ENCODE measurements at places on chromosomes 5 and 9. TPM values are rescaled to one million over a fixed set of nuclear protein-coding genes. Genes with fewer than 3 reads are reported as not detected.

- DNase-seq, result no peak
Measured at GRCh38 chr9:68919661-68920060, 94.3 kb downstream of the PRKACG start.

- no peak for DNase-seq
Measured at GRCh38 chr9:86494644-86495111, 140.5 kb upstream of the TUT7 start.

DNA sequence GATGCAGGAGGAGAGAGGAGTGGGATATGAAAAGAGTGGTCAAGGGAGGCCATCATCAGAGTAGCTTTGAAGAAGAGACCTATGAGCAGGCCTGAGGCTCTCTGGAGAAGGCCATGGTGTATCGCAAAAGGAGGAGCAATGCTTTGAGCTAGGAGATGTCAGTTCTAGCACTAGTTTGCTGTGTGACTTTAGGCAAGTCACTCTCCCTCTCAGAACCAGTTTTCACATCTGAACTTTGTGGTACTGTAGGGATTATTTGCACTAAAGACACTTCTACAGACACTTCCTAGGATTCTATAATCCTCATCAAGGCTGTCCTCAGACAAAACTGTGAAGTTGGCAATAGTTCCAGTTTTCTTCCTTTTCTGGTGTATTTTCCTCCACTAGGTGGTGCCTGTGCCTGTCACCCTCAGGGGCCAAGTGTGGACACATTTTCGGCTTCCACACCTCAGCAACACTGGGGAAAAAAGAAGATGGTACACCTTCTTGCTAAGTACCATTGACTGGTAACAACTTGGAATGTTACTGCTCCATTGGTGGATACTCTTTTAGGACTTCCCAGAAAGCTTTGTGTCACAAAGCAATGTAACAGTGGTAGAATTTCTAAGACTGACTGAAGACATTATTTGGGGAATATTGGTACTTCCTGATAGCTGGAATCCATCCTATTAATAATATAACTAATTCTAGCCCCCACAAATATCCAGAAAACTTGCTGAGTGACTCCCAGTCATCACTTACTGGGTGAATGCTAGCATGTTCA, 9.9 kb downstream of the PAPPA start:
- no peak for DNase-seq

- no peak for DNase-seq
Measured at GRCh38 chr5:91397791-91398190, 14.7 kb upstream of the ARRDC3 start.

DNA sequence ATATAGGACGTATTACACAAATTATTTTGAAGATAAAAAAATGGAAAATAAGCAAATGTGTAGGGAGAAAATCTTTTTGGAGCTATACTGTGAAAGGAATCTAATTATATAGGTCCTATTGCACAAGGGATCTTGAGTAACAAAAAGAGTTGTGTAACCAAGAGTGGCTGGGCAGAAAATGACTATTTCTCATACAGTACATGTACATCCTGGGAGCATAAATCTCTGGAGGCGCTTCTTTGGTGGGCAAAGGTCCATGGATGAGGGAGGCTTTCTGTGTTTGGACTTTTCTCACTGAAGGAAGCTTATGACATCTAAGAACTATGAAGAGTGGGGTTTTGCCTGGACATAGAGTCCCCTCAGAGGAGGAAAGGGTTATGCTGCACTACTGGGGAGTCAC, 29.8 kb downstream of the ANKS6 start:
- no peak for DNase-seq

DNA sequence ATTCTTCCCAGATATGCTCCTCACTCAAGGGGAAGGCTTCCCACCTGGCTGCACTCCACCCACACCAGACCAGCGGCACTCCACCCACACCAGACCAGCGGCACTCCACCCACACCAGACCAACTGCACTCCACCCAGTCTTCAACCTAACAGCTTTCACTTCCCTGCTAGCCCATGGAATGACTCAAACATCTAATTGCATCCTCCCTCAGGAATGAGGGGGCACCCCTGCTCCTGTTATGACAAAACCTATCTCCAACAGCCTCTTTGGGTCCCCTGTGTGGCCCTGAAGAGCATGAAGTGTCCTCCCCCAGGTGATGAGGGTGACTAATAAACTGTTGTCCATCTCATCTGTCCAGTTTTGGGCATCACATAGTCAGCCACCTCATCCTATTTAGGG, 556.6 kb upstream of the TUSC1 start:
- no peak for DNase-seq

- no peak for DNase-seq
Measured at GRCh38 chr9:127539982-127540663, 72.0 kb upstream of the STXBP1 start.

- DNase-seq, result no peak
Measured at GRCh38 chr9:109401990-109402318, 81.1 kb upstream of the EPB41L4B start.

GRCh38 chr9:107242073-107243030, 40.7 kb upstream of the RAD23B start:
- no peak for DNase-seq

DNA sequence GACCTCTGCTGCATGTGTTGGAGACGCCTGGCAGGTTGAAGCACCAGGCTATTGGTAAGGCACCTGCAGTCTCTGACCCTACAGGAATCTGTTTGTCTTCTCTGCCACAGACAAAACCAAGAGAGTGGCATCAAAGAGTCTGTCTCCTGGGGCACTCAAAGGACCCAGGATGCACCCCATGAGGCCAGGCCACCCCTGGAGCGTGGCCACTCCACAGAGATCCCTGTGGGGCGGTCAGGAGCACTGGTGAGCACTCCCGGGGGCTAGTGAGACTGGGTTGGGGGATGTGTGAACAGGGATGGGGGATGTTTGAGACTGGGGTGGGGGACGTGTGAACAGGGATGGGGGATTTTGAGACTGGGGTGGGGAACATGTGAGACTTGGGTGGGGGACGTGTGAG, 240.3 kb downstream of the CACNA1B start:
- no peak for DNase-seq

GRCh38 chr5:66829826-66830225, 233.6 kb downstream of the MAST4 start:
- DNase-seq, result no peak

DNA sequence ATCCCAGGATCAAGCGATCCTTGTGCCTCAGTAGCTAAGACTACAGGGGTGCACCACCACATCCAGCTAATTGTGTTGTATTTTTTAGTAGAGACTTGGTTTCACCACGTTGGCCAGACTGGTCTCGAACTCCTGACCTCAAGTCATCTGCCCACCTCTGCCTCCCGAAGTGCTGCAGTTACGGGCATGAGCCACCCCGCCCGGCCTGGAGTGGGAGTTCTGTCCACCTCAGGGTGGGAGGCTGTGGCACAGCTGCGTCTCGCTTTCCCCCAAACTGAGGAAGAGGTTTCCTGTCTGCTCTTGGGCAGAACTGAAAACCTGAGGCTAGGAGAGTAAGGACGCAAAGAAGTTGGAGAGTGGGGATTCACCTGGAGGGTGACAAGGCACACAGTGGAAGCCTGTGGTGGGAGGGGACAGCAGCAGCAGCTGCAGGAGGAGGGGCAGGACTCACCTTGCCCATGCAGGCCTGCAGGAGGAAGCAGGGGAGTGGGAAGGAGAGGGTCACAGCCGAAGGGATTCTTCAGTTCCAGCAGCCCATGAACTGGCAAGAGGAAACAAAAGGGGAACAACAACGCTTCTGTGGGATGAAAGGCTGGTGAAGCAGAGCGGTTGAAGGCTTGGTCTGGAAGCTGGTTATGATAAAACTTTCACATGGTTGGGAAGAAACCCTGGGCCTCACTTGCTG, 181.4 kb downstream of the GAS1 start:
- DNase-seq, result no peak

DNA sequence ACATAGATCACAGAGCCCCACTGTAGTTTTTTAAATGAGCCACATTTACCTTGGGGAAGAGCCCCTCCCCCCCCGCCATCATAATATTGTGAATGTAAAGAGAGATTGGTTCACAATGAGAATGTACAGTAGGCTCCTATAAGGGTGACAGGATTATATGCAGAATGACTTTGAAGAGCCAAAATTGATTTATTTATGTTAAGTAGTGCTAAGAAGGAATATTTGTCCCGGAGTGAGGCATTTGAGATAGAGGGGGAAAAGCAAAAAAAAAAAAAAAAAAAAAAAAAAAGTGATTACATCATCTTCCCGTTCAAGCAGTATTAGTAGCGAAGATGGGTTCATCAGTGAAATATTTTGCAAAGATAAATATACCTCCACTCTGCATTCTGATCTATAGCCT, 73.9 kb downstream of the PIK3R1 start:
- no peak for DNase-seq

DNA sequence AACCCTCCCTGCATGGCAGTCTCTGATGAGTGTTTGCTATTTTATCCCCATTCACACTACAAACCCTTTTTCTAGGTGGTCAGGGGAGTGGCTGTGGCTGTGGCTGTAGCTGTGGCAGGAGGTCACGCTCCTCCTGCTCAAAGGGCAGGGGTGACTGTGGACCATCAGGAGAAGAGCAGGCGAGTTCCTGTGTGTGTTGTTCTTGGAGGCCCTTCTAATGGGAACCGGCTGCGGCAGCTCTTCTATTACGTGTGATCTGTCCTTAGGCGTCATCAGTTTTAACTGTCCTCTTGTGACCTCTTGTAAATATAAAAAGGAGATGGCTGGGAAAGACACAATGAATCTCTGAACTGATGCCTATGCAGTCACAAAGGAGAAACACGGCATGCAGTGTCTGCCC, 65.1 kb downstream of the ANKH start:
- DNase-seq, result no peak

DNA sequence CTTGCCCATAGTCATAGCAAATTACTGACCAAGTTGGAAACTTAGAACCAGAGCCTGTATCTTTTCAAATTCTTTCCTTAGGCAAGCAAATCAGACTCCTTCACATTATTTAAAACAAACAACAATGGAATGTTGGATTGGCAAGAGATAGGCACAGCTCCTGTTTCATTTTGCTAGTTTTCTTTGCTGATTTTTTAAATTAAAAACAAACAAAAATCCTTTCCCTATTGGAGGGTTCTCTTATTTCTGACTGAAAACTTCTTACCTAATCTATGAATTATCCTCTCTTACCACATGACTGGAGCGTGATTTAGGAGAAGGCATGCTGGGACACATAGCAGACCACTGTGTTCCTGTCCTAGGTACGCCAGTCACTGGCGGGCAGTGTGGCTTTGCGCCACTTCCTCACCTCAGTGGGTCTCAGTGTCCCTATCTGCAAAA, 63.0 kb downstream of the TTC39B start:
- no peak for DNase-seq

DNA sequence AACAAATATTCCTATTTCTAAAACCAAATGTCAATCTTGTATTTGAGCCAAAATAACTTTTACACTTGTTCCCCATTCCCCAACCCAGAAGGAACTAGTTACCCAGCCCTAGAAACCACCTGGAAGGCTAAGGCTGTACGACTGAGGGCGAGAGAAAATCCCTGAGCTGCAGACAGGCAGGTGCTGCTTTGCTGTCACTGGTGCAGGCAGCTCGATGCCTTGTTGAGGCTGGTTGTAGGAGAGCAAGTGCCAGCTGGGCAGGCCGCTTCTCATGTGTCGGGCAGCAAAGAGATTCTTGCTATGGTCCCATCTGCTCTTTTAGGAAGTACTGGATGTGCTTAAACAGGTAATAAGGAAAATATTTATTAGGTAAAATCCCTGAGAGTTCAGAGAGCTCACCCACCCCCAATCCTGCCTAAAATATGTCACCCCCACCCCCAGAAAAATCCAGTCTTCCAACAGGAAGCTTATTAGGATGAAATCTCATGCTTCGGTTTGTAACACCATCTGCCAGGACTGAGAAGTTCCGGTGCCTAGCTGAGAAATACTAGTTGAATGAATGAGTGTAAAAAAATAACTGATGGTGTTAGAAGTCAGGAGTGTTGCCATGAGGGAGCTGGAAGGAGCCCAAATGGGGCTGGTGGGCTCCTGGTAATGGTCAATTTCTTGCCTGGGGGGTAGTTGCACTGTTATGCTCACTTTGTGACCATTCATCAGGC, 91.1 kb upstream of the DMRT1 start:
- no peak for DNase-seq

DNA sequence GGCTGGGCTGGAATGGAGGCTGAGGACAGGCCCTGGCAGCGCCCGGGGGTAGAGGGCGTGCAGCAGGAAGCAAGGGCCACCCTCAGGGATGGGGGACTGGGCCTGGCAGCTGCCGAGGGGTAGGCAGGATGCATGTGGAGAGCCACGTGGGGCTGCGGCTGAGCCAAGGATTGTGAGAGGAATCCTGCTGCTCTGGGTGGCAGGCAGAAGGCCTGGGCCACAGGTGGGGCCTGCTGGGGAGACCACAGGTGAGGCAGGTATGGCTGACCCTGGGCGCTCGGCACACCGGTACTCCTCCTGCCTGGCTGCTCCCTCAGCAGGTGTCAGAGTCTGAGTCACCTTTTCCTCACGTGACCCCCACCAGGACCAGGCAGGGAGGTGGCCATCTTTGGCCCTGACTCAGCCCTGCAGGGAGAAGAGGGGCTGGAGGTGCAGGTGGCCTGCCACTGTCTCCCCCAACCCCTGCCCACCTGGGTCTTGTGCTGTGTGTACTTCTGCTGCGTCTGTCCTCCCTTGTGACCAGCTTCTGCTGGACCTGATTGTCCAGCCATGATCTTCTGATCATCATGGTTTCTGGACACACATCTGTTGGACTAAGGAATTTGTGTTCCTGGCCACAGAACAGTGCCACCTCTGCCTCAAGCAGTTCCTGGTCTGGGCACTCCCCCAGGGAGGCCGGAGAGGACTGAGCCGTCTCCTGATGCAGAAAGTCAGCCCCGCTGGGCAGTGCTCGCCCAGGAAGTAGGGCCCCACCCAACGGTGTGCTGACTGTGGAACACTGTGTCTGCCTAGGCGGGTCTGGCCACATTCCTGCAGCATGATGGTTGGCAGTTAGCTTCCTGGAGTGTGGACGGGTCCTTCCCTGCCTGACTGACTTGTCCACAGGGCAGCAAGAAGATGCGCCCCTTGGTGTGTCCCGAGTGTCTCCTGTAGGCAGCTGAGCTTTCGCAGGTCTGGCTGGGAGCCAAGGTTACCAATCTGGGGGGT, 6.4 kb downstream of the ARRDC1 start:
- DNase-seq, result no peak

DNA sequence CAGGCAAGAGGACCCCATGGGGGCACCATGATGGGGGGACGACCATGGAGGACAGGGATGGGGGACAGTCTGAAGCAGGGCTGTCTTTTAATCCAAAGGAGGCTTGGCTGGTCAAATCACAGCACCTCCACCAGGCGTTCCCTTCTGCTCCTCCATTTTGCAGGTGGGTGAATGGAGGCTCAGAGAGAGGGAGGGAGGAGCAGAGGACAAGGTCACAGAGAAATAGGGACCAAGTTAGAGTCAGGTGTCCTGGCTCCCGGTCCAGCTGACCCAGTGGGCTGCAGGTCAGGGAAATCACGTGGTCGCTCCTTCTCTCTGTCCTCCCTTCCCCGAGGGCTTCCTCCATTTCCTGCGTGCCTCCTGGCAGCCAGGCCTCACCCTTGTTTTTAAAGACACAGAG, 156.4 kb upstream of the SMIM23 start:
- DNase-seq, result no peak

The QRFP gene
- not detected for total RNA-seq

The ZNG1E gene
- 38.9 TPM for total RNA-seq

The AIF1L gene
- total RNA-seq, result 16.3 TPM

The SELENOP gene
- total RNA-seq, result 68.9 TPM

The PCDH12 gene
- 64.0 TPM for total RNA-seq

The GGTA1 gene
- 19.7 TPM for total RNA-seq

The KIF24 gene
- 2.2 TPM for total RNA-seq

The PTBP3 gene
- total RNA-seq, result 94.0 TPM

The SLC28A3 gene
- total RNA-seq, result 0.26 TPM

The ECSCR gene
- 565 TPM for total RNA-seq

The FBXL17 gene
- 14.9 TPM for total RNA-seq

The IL3 gene
- not detected for total RNA-seq

The C9orf153 gene
- total RNA-seq, result 0.36 TPM
